ENCODE measurements at places on chromosomes 3 and 15. TPM values are rescaled to one million over a fixed set of nuclear protein-coding genes. Genes with fewer than 3 reads are reported as not detected.

The SERINC4 gene
- polyA plus RNA-seq: 0.47 TPM

The CGNL1 gene
- polyA plus RNA-seq: 62.0 TPM

The NOX5 gene
- 0.19 TPM for polyA plus RNA-seq

The NSUN3 gene
- 6.5 TPM for polyA plus RNA-seq

The FILIP1L gene
- 5.5 TPM for polyA plus RNA-seq

The GATM gene
- 421 TPM for polyA plus RNA-seq

The ARPP21 gene
- 0.11 TPM for polyA plus RNA-seq

The PLSCR5 gene
- polyA plus RNA-seq: not detected

The RSL24D1 gene
- polyA plus RNA-seq: 52.7 TPM

The ROPN1 gene
- not detected for polyA plus RNA-seq

The RYR3 gene
- polyA plus RNA-seq: 0.90 TPM

The GPR87 gene
- polyA plus RNA-seq: not detected

The CHRM5 gene
- not detected for polyA plus RNA-seq

The DET1 gene
- polyA plus RNA-seq: 3.9 TPM

The VGLL3 gene
- polyA plus RNA-seq: 0.30 TPM

The ABI3BP gene
- polyA plus RNA-seq: 7.1 TPM

The ITPKA gene
- not detected for polyA plus RNA-seq

The C3orf70 gene
- 0.69 TPM for polyA plus RNA-seq

The GLT8D1 gene
- polyA plus RNA-seq: 62.1 TPM

The GPR176 gene
- 2.9 TPM for polyA plus RNA-seq

The TMEM207 gene
- polyA plus RNA-seq: 21.2 TPM

The TMCC1 gene
- polyA plus RNA-seq: 8.4 TPM

The DUOXA2 gene
- polyA plus RNA-seq: 0.37 TPM

The BOC gene
- polyA plus RNA-seq: 6.1 TPM

The NR2F2 gene
- 42.5 TPM for polyA plus RNA-seq

The CPLX3 gene
- not detected for polyA plus RNA-seq

The CCR4 gene
- not detected for polyA plus RNA-seq

The RFTN1 gene
- polyA plus RNA-seq: 15.3 TPM

The ARL6IP5 gene
- 94.0 TPM for polyA plus RNA-seq

The IL12A gene
- not detected for polyA plus RNA-seq

The FOXL2 gene
- polyA plus RNA-seq: not detected

The CLPX gene
- polyA plus RNA-seq: 18.4 TPM

The SLC9A9 gene
- 3.7 TPM for polyA plus RNA-seq

The ETV5 gene
- polyA plus RNA-seq: 5.1 TPM

The FOXB1 gene
- polyA plus RNA-seq: not detected

The CCDC33 gene
- not detected for polyA plus RNA-seq

The TUSC7 gene
- polyA plus RNA-seq: not detected
